ENCODE measurements at places on chromosomes 13 and 19.

DNA sequence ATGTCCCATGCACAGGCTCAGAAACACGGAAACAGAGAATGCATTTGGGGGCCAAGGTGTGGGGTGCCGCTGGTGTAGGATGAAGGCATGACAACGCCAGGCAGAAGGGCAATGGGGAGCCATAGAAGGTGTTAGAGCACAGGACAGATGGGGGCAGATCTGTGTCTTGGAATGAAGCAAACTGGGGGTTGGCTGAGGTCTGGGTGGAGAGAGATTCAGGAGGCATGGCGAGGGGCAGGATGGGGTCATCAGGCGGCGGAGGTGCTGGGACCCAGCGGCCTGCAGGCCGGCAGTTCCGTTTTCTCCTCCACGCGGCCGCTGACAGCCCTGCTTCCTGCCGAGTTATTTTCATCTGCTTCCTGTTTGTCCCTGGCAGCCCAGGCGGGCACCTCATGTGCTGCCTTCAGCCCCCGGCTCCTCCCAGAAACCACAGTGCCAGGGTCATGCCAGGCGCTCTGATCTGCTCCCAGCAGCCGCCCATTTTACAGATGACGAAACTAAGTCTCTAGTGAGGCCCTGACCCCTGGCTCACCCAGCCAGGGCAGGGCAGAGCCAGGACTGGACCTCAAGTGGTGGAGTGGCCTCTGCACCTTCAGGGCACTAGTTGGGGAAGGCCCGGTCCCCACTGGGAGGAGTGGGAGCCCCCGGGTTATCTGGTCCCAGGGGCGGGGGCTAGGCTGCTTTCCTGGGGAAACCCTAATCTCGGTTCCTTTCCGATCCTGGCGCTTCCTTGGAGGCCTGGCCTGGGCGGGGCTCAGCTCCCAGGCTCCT lies 2.2 kb downstream of the ARHGAP45 start:
- DNase-seq: no peak

GRCh38 chr13:97182111-97182890 lies 39.8 kb upstream of the MBNL2 start:
- DNase-seq: no peak

GRCh38 chr13:110057052-110057451 lies 249.9 kb downstream of the COL4A1 start:
- no peak for DNase-seq

DNA sequence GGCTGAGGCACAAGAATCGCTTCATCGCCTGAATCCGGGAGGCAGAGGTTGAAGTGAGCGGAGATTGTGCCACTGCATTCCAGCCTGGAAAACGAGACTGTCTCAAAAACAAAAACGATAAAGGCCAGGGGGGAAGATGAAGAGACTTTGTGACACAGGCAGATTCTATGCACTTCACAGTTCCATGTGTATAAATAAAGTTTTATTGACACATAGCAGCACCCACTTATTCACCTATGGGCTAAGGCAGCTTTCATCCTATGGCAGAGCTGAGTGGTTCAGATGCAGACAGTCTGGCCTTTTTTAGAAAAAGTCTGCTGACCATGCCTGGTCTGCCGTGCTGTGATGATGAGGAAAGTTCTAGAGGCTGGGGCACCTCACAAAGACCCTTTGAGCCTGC lies 5.6 kb downstream of the LMNB2 start:
- DNase-seq: no peak

GRCh38 chr19:40733149-40733548 lies 16.2 kb downstream of the ITPKC start:
- no peak for DNase-seq

- peak; percentile 28 for DNase-seq
These were observed 5.9 kb upstream of the SLC7A10 start for GRCh38 chr19:33231511-33231910.

GRCh38 chr13:111388851-111389500 lies 68.5 kb downstream of the TEX29 start:
- DNase-seq: no peak

GRCh38 chr13:66853564-66853963 lies 376.6 kb downstream of the PCDH9 start:
- DNase-seq: no peak

DNA sequence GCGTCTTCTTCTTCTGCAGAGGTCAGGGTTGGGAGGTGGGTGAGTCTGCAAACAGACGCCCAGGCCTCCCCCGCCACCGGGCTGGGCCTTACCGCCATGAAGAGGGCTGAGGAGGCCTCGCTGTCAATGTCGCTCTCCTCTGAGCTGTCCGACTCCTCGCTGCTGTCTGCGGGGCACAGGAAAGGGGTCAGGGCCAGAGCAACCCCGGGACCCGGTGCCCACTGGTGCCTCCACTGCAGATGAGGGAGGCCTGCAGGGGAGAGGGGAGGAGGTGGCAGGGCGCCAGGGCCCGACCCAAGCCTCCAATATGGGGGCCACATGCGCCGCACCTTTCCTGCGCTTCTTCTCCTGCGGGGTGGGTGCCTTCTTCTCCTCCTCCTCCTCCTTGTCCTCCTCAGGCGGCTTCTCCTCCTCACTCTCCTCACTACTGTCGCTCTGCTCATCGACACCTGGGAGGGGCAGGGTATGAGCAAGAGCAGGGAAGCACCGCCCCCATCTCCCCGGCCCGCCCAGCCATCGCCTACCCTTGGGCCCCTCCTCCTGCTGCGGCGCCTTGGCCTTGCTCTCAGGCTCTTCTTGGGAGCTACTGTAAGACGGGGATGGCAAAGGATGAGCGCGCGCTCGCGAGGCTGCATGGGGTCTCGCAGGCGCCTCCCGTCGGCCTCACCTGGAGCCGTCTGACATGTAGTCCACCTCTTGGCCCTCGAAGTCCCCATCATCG lies 5.5 kb upstream of the PSPN start:
- DNase-seq: no peak

GRCh38 chr13:80830431-80830830 lies 489.5 kb upstream of the SPRY2 start:
- DNase-seq: no peak

GRCh38 chr19:31385744-31386143 lies 36.5 kb upstream of the TSHZ3 start:
- no peak for DNase-seq

DNA sequence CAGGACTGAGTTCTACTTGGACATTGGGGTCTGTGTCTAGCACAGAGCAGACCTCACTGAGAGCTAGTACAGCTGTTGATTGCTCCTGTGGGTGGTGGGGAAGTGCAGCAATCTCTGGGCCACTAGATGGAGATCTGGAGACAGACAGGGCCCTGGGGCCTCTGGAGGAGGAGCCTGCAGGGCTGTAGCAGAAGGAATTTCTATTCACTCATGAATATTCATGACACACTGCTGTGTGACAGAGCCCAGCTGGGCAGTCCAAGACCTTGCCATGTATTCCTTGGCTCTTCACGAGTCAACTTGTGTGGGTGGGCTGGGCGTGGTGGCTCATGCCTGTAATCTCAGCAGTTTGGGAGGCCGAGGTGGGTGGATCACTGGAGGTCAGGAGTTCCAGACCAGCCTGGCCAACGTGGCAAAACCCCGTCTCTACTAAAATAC lies 37.5 kb downstream of the SUGP2 start:
- peak; percentile 85 for DNase-seq

DNA sequence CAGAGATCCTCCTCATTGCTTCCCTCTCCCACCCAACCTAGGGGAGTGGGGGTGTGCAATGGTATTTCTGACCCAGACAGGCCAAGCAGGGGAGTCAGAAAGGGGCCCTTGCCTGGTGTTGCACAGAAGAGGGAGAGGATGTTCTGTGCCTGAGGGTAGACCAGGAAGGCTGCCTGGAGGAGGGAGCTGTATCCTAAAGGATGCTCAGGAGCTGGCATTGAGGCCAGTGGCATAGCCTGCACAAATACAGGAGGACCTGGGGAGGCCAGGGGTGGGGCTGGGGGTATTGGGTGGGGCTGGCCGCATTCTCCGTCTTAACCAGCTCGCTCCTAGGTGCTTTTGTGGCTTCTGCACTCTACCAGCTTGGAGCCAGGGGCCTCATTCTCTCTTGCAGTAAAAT lies 4.4 kb downstream of the RNF225 start:
- no peak for DNase-seq

DNA sequence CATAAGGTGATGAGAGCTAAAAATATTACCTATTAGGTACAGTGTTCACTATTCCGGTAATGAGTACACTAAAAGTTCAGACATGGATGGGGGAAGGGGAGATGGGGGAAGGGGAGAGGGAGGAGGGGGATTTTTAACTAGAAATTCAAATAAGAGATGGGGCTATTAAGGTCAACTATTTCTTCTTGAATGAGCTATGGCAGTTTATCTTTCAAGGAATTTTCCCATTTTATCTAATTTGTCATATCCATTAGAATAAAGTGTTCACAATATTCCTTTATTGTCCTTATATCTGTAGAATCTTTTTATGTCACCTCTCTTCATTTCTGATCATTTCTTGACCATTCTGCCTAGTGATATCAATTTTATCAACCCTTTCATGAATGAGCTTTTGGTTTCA lies 362.4 kb downstream of the SUCLA2 start:
- no peak for DNase-seq

GRCh38 chr19:47427241-47428176 lies 8.2 kb upstream of the MEIS3 start:
- peak; percentile 69 for DNase-seq

DNA sequence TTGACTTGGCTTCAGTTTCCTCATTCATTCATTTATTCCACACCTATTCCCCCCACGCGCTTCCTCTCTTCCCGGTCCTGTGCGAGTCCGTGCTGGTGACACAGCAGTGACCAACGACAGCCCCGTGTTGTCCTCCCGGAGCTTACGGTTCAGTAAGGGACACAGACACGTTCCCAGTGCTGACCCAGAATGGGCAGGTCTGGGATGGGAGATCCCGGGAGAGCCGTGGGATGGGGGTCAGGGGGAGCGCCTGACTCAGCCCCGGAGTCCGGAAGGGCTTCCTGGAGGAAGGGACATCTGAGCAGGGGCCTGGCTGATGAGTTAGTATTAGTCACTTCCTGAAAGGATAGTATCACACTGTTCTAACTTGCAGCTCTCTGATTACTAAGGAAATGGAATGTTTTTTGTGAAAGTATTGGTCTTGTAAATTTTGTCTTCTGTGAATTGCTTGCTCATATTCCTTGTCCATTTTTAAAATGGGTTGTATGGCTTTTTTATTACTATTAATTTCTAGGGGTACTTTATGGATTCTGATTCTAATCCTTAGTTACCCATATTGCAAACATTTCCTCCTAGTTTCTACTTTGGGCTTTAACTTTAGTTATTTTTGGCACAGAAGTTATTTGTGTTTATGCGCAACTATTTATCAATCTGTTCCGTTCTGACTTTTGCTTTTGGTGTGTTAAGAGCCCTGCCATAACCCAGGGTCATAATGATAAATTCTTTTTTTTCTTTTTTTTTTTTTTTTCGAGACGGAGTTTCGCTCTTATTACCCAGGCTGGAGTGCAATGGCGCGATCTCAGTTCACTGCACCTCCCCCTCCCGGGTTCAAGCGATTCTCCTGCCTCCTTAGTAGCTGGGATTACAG lies 708 bp upstream of the ERCC1 start:
- DNase-seq: peak; percentile 98

DNA sequence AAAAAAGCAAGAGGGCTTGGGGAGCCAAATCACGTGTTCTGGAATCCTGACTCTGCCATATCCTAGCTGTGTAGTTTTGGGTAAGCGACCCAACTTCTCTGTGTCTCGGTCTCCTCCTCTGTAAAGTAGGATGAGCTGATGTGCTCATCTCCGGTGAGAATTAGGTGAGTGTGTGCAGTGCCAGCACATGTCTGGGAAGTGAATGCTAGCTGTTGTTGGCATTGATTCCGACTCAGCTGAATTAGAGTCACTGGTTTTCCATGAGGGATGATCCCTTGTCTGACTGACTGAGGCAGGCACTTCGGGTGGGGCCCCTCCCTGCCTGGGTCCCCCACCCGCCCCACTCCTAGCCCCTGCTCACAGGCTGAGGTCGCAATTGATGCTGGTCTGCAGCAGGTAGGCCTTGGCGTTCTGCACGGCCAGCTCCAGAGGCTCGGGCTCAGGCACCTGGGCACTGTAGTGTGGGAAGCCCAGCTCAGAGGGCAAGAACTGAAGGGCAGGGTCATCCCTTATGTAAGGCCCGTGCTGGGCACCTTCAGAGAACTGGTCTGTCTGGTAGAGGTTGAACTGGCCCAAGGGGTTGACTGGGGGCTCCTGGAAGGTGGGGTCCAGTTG lies 835 bp downstream of the RSPH6A start:
- DNase-seq: no peak

DNA sequence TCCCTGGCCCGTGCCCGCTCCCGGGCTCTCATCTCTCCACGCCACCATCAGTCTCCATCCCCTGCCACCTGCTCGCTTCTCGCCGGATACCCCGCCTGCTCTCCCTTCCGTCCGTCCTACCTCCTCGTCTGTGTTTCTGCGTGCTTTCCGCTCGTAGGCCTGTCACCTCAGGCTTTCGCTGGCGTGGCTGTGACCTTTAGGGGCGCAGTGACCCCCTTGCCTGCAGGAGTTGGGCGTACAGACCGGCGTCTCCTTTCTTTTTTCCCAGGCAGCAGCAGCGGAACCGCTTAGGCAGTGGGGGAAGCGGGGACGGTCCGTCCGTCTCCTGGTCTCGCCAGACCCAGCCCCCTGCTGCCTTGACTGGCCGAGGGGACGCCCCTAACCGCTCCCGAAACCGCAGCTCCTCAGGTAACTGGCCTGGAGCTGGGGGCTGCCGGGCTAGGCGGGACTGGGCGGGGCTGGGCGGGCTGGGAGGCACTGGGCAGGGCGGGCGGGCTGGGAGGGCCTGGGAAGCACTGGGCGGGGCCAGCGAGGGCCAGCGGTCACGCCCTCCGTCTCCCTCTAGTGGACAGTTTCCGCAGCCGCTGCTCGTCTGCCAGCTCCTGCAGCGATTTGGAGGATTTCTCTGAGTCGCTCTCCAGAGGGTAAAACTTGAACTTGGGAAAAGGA lies 6.3 kb downstream of the PGLYRP1 start:
- peak; percentile 75 for DNase-seq

DNA sequence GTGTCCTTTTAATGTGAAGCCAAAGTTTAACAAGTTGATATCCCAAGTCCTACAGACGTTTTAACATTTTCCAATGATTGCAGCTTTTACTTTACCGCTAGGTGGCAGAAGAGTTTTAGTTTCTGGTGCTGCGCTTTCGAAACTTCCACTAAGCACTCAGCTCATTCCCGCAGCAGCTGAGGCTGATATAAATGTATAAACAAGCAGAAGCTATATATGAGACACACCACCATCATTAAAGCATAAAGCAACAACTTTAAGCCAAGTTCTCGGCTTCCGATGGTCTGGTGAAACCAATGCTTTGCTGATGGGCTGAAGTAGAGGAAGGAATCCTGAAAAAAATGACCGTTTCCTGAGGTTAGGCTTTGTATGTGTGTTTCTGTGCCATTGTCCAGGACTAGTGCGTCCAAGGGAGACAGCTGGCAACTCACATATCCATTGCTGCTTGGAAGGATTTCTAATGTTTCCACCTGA lies 753.9 kb downstream of the OLFM4 start:
- peak; percentile 8 for DNase-seq

DNA sequence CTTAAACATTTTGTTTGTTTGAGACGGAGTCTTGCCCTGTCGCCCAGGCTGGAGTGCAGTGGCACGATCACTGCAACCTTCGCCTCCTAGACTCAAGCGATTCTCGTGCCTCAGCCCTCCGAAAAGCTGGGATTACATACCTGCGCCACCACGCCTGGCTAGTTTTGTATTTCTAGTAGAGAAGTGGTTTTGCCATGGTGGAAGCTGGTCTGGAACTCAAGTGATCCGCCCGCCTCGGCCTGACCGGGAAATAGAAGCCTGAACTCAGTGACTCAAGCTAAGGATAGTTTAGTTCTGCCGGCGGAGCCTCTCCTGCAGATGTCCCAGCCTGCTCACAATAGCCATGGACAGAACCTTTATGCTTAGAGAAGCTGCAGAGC lies 53.0 kb upstream of the ZNF254 start:
- DNase-seq: peak; percentile 69

- no peak for DNase-seq
These were observed 106.3 kb downstream of the FGF9 start for GRCh38 chr13:21777166-21777565.
